ENCODE measurements at places on chromosomes 6 and 20.

DNA sequence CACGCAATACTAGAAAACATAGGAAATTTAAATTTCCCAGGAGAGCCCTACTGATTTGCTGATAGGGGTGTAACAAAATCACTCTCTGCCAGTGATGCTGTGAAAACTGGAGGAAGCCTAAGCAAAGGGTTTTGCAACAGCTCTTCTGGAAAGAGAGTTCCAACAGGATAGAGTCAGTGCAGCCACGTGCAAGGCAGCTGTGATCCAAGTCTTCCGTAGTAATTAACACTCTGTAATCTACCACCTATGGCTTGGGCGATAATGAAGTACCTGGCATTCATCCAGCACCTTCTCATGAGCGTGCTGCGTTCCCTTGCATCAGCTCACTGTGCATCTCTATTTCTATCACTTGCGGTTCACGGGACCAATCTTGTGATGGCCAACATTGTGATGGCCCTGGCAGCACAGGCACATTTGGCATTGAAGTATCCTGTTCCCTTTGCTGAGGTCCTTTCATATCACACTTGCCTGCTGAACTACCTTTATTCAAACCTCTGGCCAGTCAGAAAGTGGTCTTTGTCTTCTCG, 48.2 kb downstream of the IRF4 start:
- DNase-seq: no peak

DNA sequence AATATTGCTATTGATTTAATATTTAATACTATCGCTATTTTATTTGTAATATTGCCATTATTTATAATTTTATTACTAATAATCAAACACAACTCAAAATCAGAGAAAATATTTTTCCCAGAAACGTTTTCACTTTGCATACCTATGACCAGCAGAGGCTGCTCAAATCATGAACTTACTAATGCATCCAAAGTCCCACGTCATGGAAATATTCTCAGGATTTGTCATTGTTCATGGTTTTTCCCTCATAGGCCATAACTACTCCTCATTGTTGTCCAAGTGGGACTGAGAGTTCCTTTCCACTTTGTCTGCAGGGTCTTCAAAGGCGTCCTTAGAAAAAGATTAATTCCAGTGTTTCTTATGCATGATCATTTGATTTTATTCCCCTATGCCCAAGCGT, 344.8 kb downstream of the THBS2 start:
- peak; percentile 58 for DNase-seq

- DNase-seq: no peak
Measured at GRCh38 chr6:31465185-31465536, 32.8 kb upstream of the MICB start.

GRCh38 chr6:3735029-3735605, 16.4 kb downstream of the PXDC1 start:
- no peak for DNase-seq

DNA sequence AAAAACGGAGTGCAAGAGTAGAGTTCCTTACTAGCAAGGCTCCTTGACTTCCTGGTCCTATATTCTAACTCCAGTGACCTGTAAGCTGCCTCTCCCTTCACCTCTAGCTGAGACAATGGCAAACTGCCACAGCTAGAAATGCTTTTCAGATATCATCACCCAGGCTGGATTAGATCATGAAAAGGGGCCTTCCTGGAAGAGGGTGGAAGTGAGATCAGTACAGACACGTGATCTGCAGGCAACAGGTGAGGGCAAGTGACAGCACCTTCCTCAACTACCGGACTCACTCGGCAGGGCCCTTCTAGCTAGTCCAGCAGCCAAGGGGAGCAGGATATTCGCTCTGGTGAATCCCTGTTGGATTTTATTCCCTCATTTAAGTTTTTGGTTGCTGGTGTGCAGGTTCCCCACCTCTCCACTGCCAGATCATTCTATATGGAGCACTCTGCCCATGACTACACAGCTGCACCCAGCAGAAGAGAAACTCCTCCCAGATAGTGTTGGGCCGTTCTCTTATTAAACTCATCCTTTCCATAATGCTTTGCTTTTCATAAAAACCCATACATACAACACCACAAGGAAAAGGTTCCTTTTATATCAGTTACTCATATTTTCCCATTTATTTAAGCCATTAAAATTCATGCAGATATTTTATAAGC, 26.4 kb upstream of the FAM83C start:
- peak; percentile 99 for DNase-seq

DNA sequence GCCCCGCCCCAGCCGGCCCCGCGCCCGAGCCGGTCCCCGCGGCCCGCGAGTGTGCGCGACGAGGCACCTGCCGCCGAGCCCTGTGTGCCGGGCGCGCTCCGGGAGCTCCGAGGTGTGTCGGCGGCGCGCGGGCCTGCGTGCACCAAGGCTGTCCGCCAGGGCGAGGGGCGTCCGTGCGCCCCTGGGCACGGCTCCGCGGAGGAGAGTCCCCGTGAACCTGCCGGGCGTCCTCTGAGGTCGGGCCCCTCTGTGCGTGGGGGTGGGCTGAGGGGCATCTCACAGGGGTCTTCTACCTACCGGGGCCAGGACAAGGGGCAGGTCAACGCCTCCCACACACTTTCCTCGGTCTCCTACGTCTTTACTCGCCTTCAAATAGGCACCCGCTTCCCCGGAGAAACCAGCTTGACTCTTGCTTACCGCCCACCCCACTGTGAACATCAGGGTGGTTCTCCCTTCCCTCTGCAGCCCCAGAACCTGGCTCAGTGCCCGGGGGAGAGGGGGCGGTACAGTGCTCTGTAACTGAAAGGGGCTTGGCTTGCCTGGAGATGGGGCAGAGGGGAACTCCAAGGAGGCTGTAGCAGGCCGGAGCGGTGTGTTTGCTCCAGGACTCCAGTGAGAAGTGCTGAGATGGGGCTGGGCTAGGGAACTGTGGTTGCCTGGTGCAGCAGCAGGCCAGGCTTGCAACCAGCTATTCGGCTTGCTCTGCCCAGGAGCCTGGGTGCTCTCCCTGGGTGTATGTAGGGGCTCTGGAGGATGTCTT, at the start of gene SAMD10:
Gene SAMD10 (minus strand): TSS at position 86 of the 760 bp plus-strand sequence. CDS start 175 bp downstream, outside the sequence.
- no peak for DNase-seq

GRCh38 chr6:95545226-95545625, 32.1 kb upstream of the MANEA start:
- DNase-seq: no peak

DNA sequence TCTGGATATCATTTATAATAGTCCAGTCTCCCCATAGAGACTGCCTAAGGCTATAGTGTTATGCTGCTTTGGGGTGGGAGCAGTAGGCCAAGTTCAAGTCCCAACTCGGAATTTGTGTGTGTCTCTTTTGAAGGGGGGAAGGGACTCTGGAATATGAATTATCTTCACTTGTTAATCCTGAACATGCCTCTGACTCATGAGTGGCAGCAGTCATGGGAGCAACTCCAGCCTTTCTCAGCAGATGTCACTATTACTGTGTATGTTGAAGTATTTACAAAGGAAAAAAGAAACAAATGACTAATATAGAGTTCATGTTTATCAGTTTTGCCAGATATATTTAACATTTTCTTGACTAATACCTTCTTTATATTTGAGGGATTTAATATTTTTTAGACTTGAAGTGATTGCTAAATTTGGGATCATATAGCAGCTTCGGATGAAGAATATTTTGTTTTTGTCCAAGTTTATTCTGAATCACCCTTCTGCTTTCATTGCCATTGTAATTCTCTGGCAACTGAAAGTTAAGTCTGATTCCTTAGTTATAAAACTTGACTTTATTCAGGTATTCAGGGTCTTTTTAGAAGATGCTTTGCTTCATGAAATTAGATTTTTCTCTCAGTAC, 23.4 kb downstream of the FAM217A start:
- DNase-seq: peak; percentile 75

- DNase-seq: no peak
Measured at GRCh38 chr6:90859056-90859455, 272.2 kb upstream of the MAP3K7 start.

DNA sequence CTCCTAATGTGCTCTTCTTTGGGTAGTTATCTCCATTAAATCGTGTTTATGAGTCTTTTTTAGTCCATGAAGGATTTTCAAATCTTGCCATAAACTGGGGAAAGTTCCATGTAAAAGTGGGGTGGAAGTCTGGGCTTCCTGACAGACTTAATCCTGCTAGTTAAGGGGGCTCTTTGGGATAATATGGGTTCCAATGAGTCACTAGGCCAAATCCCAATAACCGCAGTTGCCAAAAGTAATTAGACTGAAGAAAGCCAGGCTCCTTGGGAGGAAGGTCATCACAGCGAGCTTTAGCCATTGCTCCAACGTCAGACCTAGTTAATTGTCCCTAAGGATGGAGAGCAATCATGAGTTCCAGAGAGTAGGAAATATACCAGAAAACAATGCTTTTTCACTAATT, 10.8 kb downstream of the RSPO3 start:
- DNase-seq: no peak

DNA sequence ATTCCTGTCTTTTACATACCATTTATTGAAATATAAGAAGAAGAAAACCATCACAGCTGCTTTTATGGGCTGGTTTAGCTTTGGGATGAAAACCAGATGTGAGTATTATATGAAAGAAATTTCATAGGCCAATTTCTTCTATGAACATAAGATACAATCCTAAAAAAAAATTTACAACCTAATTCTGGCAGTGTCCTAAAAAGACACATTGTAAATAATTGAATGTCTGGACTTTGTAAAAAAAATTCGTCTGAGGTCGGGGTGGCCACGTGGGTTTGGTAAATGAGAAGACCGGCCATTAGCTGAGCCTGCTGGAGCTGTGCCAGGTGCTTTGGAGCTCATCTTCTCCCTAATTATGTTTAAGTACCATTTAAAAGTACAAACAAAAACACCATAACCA, 26.8 kb downstream of the DACT2 start:
- DNase-seq: no peak

DNA sequence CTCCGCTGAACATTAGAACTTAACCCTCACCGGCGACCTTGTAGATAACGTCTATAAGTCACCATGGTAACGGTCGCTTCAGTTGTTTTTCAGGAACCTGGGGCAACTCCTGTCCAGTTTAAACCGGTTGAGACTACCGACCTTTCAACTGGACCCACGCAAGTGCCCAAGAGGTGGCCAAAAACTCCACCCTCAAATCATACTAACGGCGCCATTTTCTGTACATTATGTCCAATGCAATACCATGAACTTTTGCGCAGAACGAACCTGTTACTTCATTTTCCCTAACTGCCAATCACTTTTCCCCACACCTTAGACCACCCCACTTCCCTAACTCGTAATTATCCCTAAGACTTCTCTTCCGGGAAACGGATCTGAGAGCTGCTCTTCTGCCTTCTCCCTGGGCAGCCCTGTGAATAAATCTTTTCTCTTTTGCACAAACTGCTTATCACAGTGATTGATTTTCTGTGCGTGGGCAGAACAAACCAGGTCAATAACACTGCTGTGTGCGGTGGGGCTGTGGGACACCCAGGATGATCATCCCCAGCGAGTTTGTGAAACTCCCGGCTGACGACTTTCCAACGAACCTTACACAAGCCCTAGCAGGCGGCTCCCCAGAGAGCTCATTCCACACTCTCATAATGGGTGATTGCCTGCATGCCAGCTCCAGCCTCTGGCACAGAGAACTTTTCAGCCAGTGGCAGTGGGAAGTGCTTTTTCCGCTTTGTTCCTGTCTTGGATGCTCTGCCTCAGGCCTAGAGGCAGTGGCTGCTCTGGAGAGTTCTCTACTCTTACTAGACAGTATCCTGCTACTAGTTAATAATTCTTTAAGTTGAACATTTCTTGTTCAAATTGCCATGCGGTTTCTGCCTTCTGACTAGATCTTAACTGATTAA, 28.6 kb downstream of the GPX5 start:
- DNase-seq: no peak

DNA sequence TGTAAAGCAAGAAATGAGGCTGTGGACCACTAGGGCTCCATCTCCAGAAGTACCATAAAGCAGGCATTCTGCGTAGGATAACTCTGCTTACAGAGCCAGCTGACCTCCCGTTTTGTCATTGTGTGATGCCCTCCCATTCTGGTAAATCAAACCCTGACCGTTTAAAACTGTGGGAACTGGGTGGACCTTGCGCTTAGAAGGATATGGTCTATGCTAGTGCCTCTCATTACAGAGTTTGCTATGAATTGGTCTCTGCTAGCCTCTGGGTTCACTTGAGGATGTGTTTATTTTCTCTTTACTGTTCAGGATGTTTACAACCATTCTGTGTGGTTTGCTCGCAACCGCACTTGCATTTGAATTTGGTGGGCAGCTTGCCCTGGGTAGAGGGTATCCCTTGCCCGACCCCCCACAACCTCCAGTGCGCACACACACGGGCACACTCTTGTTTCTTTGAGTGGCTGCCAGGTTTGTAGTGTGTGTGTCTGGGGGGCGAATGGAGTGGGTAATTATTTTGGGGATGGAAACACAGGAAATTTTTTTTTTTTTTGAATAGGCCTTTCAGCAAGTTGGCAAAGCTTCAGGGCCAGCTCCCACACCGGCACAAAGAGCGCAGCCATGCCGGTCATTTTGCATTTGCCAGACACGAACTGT, 198.3 kb downstream of the JARID2 start:
- no peak for DNase-seq

All from A172 (cell line).